H9 (cell line): ENCODE measurements at places on chromosomes 2 and 18. TPM values are rescaled to one million over a fixed set of nuclear protein-coding genes. Genes with fewer than 3 reads are reported as not detected.

GRCh38 chr2:38731684-38732221 lies 19.4 kb downstream of the SRSF7 start:
- H3K27ac ChIP-seq, result no peak overlapping the region
- H3K27me3 ChIP-seq, result no peaks in the 10 kb centered on the region
- DNase-seq, result no peak

DNA sequence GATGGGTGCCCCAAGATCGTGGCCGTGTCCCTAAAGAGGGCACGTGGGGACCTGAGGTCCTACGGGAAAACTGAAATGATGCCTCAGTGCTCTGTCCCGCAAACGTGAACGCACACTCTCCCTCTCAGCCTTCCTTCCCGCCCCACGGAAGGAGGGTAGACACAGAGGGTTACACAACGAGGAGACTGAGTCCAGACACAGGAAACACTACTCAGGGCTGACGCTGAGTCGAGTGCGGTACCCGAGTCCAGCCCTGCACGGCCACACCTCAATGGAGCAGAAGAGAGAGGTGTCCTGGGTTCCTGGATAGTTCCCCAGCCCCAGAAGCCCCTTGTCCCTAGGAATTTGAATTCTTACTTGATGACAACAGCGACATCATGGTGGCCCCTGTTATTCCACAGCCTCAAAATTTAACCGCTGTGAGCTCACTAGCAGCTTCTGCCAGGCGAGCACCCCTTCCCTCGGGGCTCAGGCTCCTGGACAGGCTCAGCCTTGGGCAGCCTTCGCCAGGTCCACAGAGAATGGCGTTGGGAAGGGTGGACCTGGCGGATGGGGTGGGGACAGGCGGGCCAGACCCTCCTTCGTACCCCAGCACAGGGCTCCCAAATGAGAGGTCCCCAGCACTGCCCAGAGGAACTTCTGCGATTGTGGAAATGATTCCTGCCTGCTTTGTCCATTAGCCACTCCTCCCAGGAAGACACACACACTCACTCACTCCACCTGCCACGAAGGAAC lies 980 bp upstream of the RNPEPL1 start:
- H3K27me3 ChIP-seq, result peaks cover 20% of the 10 kb centered on the region
- H3K4me1 ChIP-seq, result peaks cover 2% of the 10 kb centered on the region; the same call in 1 of the 2 replicates
- DNase-seq, result no peak
- peak overlapping the region; percentile 82 for H3K4me3 ChIP-seq
- no peak overlapping the region for H3K27ac ChIP-seq
- no peaks in the 10 kb centered on the region for H3K36me3 ChIP-seq

DNA sequence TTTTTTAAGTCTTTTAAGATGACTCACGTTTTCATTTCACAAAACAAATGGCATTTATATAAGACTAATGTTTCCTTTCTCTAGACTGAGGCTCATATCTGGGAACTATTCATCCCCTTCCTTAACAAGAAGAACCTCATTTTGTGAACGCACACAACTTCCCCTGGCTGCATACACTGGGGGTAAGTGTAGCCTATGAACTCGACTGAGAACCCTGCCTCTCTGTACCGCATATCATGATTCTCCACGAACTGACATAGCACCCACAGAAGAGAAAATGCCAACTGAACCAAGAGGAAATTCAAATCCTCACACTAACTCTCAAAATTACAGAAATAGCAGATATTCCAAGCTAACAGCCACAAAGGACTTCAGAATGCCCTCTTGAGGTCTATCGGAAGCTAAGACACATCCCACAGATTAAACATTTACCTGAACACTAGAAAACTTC lies 236.7 kb downstream of the TCF4 start:
- H3K4me3 ChIP-seq, result 0 out of 2 replicates have a peak overlapping the region, but pooled peaks have one; percentile 3
- DNase-seq, result no peak
- no peak overlapping the region for H3K27ac ChIP-seq

GRCh38 chr2:172168917-172169346 lies 66.2 kb upstream of the DLX2 start:
- peaks cover 3% of the 10 kb centered on the region; the same call in 2 of the 3 replicates for H3K36me3 ChIP-seq
- no peak for DNase-seq
- no peak overlapping the region for H3K4me3 ChIP-seq
- H3K4me1 ChIP-seq, result no peaks in the 10 kb centered on the region

CD8B2 gene
- not detected in 2 replicates for total RNA-seq

DNA sequence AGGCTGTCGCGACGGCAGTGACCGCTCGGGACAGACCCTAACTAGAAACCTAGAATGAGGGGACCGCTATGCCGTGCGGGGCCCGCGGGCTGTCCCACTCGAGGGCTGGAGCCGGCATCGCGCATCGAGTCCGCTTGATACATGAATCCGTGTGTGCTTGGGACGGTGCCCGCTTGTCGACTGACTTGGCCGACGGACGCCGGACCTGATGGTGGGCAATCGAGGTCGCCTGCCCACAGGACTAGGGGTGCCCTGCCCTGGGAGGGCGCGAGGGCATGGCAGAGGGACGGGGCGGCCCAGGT lies 749 bp upstream of the PTMA start:
- peak overlapping the region; percentile 98 for H3K27ac ChIP-seq
- DNase-seq, result peak; percentile 69
- H3K4me1 ChIP-seq, result no peaks in the 10 kb centered on the region
- peak overlapping the region; percentile 98 for H3K4me3 ChIP-seq
- H3K27me3 ChIP-seq, result no peaks in the 10 kb centered on the region
- peaks cover 43% of the 10 kb centered on the region for H3K36me3 ChIP-seq

DNA sequence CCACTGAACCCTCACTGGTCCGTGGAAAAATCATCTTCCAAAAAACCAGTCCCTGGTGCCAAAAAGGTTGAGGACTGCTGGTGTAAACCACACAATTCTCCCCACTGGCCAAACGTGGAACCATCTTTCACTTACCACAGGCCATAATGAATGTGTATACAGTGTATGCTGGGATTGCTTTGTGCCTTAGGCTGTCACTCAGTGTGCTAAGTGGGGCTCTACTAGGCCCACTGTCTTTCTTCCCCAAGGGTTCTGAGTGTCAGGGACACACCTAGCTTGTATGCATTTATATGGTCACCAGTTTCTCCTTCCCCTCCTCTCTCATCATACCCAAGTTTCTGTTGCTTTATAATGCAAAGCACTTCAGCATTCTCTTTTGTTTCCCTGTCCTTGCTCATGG lies 27.2 kb downstream of the SCYGR8 start:
- H3K4me3 ChIP-seq, result no peak overlapping the region
- H3K4me1 ChIP-seq, result peaks cover 3% of the 10 kb centered on the region; the same call in 1 of the 2 replicates
- H3K36me3 ChIP-seq, result no peaks in the 10 kb centered on the region
- no peak overlapping the region for H3K27ac ChIP-seq
- no peak for DNase-seq
- H3K27me3 ChIP-seq, result no peaks in the 10 kb centered on the region

SCN7A gene
- total RNA-seq, result 0.07 and 0.11 TPM in 2 replicates

DNA sequence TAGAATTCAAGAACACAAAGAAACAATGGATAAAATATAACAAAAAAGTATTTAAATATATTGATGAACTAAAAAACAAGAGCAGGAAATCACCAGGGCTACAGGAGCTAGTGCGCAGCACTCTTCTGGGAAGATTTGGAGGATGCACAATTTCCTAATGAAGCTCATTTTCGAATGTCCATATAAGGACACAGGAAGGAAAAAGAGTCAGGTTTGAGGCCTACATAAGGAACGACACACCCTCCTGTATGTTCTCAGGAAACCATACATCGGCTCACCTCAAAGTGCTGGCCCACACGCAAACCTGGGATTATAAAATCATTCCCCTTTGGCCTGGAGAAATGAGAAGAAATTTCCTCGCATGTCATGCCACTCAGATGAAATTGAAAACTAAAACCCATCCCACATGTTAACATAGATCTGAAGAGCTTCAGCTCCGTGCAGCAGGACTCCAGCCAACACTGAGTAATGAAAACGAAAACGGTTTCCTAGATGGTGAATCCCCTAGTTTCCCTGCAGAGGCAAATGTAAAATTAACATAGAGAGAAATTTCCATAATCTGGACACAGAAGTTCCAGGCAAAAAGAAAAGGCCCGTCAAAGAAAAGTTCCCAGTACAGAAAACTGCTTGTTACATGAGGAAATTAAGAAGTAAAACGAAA lies 825.8 kb downstream of the SOCS6 start:
- no peak overlapping the region for H3K27ac ChIP-seq
- no peaks in the 10 kb centered on the region for H3K4me1 ChIP-seq
- no peaks in the 10 kb centered on the region for H3K27me3 ChIP-seq
- no peak overlapping the region for H3K4me3 ChIP-seq

DNA sequence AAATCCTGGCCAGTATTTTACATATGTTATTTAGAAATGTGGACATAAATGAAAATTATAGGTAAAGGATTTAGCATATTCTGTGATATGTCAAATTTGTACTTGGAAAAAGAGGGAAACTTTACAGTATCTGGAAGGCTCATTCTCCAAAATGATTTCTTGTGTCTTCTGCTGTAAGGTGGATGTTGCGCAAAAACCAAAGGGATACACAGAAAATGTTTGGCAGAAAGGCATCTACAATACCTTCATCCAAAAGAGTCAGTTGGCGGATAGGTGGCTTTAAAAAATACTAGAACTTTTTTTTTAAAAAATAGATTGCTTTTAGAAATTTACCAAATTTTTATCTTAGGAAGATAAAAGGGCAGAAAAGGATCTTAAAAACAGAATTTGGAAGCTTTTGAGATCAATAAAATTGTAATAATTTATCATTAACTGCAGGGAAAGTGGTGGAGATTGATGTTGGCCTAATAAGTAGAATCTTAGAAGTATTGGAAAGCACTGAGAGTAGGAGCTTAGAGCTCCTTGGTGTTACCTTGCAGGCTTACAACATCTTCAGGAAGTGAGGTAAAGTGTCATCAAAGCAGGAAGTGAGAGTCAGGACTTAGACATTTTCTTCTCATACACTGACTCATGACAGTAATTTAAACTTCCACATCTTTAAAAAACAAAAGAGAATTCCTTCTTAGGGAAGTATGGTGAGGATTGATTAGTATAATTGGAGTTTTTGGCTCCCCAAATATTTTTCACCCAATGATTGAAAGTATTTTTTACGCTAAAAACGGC lies 2.1 kb downstream of the NABP1 start:
- no peaks in the 10 kb centered on the region; the same call in 1 of the 2 replicates for H3K4me1 ChIP-seq
- H3K27ac ChIP-seq, result no peak overlapping the region
- H3K4me3 ChIP-seq, result peak overlapping the region; percentile 8; the same call in 1 of the 3 replicates
- H3K27me3 ChIP-seq, result no peaks in the 10 kb centered on the region

DNA sequence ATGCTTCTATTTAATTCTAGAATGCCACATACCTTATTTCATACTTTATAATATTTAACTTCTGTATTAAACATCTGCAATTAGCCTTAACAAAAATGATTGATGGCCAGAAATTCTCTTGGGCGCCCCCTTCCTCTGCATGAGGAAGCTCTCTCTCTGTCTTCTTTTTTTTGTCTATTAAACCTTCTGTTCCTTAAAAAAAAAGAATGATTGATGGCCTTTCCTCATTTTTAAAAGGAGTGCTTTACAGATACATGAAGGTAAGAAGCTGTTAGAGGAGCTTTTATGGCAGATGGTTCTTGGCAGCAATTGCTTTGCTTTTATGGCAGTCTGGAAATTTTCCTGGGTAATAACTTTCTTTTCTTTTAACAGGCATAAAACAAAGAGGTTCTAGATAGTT lies 526.9 kb downstream of the SLC4A3 start:
- H3K27me3 ChIP-seq, result no peaks in the 10 kb centered on the region
- no peaks in the 10 kb centered on the region for H3K4me1 ChIP-seq
- no peaks in the 10 kb centered on the region for H3K36me3 ChIP-seq
- no peak overlapping the region for H3K27ac ChIP-seq
- H3K4me3 ChIP-seq, result no peak overlapping the region
- DNase-seq, result no peak

DNA sequence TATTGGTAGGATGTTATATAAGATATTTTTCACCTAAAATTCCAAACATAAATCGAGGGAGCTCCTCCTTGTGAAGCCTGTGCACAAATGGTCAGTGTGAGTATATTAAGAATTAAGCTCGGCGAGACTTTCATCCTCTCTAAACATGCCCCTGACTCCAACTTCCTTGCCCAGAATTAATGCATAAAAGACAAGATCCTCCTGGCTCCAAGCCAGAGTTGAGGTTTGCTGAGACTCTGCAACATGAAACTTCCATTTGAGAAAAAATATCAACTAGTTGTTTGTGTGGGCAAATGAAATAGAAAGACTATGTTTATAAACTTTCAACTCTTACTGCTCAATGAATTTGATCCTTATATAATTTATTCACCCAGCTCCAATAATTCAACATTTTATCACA lies 68.1 kb downstream of the CCDC178 start:
- no peak overlapping the region for H3K27ac ChIP-seq
- no peaks in the 10 kb centered on the region for H3K27me3 ChIP-seq
- no peak overlapping the region for H3K4me3 ChIP-seq
- no peaks in the 10 kb centered on the region for H3K36me3 ChIP-seq

WDR35 gene
- total RNA-seq, result 16.2 and 16.7 TPM in 2 replicates

- no peak overlapping the region for H3K4me3 ChIP-seq
- no peak for DNase-seq
- no peaks in the 10 kb centered on the region for H3K27me3 ChIP-seq
- H3K27ac ChIP-seq, result no peak overlapping the region
- no peaks in the 10 kb centered on the region for H3K4me1 ChIP-seq
These were observed 27.8 kb downstream of the ID2 start for GRCh38 chr2:8709611-8710010.

PDK1 gene
- 74.4 and 74.7 TPM in 2 replicates for total RNA-seq

ATP6V1B1 gene
- total RNA-seq, result not detected in 2 replicates

DNA sequence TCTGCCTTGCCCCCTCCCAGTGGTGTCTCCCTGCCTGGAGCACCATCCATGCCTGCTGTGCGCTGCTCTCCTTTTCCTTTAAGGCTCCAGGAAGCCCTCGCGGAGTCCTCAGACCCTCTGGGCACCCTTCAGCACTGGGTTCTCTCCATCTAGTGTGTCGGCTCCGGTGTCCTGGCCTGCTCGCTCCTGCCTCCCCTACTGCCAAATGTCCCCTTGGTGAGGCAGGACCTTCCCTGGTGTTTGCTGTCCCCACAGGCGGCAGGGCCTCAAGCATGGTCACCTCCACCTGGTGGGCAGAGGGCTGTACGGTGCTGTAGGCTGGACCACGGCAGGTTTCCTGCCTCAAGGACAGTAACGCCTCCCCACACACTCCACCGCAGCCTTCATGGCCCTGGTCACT lies 90.2 kb downstream of the DGKD start:
- H3K27me3 ChIP-seq, result no peaks in the 10 kb centered on the region
- 0 out of 2 replicates have a peak, but pooled peaks cover 2% of the 10 kb centered on the region for H3K4me1 ChIP-seq
- no peak for DNase-seq
- no peak overlapping the region for H3K27ac ChIP-seq

- no peaks in the 10 kb centered on the region for H3K4me1 ChIP-seq
- no peaks in the 10 kb centered on the region for H3K27me3 ChIP-seq
- H3K27ac ChIP-seq, result no peak overlapping the region
- no peak for DNase-seq
These were observed 61.5 kb downstream of the VRK2 start for GRCh38 chr2:58107803-58108710.
